ENCODE measurements at places on chromosomes 1 and 21.
A peak's percentile ranks its signal among the peaks of the same experiment; 100 is the strongest.

DNA sequence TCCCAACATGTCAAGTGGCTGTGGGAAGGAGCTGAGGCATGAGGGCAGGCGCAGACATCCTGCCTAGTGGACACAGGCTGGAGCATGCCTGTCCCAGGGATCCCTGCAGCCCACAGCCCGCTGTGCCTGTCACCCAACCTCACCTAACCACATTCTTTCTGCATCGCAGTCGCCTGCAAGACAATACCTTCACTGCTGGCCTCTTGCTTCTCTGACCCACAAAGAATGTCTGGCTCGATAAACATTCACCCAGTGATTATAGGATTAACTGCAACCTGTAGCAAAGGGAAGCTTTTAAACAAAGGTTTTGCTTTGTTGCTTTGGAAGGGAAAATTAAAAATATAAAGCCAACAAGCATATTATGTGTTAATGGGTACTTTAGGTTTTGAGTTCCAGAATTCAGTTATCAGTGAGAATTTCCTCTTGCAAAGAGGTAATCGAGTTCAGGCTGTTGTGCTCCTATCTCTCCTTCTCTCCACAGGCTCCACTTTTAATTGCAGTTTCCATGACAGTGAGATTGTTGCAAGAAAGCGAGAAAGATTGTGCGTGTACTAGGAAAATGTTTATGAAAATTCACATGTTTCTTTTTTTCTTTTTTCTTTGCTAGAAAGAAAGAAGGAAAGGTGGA, 40.0 kb upstream of the ZNF648 start:
- DNase-seq: no peak

DNA sequence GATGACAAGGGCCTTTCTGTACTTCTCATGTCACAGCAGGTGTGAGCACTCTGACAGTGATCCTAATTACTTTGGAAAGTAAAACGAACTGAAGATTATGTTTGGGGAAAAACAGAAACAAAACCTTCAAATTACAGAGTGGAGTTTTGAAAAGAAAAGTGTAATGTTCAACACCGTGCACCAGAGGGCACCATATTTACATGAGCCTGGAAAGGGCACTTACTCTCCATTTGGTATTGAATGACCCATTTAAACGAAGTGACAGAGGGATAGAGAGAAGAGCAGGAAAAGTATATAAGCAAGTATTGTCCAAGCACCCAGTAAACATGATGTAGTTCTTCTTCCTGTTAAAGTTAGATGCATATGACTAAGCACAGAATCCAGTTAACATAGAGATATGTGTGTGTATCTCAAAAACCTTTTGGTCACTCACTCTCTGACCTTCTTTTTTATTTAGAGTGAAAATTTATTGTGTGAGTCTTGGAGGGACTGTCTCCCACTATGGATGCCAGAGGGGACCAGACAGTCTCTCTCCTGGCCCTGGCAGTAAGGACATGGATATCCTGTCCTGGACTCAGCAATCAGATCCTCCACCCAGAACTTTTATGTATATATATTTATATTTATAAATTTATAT, 3.8 kb upstream of the RGSL1 start:
- peak; percentile 56 for DNase-seq

GRCh38 chr1:92822879-92823278, 9.0 kb upstream of the RPL5 start:
- DNase-seq: peak; percentile 52

DNA sequence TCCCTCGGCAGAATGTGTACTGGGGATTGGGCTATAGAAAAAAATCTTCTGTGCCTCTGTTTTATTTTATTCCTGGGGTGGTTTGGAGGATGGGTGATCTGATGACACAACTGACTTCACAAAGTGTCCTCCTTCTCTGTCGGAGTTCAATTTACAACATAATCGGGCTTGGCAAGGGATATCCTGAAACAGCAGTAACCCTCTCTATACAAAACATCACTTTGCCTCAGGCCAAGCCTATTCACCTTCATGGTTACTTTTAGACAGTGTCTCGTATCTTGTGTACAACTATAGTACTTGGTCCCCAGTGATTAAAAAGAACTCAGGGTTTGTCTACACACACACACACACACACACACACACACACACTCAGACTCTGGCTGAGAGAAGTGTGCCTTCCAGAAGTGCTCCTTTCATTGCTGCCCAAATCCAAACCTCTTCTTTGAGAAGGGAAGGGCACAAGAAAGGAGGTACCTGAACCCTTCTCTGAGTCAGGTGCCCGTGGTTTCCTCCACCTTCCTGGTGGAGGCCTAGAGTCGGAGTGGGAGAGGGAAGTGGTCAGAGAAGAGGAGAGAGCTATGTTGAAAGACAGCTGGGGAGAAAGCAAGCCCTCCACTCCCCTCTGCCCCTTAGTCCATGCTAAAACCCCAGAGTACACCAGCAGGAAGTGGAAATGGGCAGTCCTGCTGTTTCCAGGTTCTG, 62.4 kb upstream of the POU2F1 start:
- no peak for DNase-seq

DNA sequence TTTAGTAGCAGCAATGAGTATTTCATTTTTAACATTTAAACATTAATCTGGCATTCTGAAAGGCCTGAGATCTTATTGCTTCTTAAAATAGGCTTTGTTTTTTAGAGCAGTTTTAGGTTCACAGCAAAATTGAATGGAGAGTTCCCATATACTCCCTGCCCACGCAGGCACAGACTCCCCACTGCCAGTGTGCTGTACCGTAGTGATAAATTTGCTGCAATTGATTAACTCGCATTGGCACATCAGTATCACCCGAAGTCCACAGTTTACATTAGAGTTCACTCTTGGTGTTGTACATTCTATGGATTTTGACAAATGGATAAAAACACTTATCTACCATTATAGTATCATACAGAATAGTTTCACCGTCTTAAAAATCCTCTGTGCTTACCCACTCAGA, 71.8 kb upstream of the ERRFI1 start:
- no peak for DNase-seq

DNA sequence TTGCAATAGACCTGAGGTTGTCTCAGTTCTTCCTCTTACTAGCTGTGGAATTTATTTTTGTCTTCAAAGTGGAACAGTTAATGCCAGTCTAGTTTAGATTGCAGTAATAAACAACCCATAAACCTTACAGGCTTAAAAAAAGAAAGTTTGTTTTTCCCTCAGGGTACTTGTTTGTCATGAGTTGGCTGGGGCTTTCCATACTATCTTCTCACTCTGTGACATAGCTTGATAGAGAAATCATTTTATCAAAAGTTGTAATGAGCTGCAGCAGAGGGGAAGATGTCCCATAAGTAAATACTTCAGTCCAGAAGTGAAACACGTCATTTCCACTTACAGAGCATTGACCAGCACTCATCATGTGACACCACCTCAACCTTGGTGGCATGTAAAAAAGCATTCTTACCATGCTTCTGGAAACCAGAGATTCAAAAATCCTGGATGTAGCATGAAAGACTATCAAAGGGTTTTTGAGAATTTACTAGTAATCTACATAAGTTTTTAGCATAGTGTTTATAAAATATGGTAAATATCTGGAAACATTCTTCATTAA, 62.8 kb upstream of the COL11A1 start:
- no peak for DNase-seq

GRCh38 chr1:81330521-81330920, 470.2 kb upstream of the ADGRL2 start:
- DNase-seq: no peak

GRCh38 chr1:24502065-24502708, 449 bp upstream of the RCAN3 start:
- peak; percentile 64 for DNase-seq

GRCh38 chr21:45847870-45848269, 133.7 kb upstream of the COL6A1 start:
- no peak for DNase-seq

- no peak for DNase-seq
Measured at GRCh38 chr1:13842497-13842896, 142.5 kb downstream of the PRDM2 start.

DNA sequence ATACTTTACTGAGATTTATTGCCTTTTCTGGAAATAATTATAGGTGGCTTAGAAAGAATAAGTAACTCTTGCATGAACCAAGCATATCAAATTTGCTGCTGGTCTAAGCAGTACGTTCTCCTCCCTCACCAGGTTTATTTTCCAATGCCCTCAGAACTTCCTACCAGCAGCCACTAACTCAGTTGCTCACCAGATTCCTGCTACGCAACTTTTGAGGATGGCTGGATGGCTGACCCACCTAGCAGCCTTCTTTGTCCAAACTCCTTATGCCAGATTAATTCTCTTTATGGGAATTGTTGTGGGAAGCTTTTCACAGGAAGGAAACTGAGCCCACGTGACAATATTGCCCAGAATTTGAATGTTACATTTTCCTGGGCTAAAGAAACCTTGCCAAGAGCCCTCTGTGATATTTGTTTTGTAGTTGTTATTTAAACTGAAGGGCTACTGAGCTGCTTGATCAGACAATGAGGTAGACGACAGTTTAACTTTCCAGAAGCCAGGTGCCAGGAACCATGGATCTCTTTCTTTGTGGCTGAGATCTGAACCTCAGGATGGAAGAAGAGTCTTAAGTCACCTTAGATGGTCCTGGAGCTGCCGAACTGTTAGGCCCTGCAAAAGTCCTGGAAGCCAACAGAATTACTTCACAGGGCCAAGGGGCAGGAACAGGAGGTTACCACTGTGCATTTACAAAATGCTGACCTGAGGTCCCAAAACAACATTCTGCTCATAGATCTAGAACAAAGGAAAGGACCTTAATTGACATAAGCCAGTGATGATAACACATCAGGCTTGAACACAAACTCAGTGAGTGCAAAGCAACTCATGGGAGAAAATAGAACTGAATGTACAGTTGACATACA, 85.5 kb upstream of the ATP1A1 start:
- DNase-seq: no peak

DNA sequence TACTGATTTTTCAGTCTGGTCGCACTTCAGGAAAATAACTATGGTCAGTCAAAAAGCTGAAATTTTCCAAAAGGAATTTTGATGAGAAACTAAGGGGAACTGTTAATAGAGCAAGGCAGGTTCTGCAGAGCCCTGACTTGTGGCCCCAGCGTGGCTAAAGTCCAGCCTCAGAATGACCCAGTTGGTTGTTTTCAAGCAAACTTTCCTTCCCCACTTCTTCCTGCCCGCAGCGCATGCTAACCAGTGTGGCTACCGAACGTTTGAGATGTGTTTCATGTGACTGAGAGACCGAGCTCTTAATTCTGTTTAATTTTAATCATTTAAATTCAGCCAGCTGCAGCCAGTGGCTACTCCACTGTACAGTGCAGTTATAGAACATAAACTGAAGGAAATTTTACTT, 6.2 kb upstream of the IL10RB start:
- DNase-seq: no peak

DNA sequence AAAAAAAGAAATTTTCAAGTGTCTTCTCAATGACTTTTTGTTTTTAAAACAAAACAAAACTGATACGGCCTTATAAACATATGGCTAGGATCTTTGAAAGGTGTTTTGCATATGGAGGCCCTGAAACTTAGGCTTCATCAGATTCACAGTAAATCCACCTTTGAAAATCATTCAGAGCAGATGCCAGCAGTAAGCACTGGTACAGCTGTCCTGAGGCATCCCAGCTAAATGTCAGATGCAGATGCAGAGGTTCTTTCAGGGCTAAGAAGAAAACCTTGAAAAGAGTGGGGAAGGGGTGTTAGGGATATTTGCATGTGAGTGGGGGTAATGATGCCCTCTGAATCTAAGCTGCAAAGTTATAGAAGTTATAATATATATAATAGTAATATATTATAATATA, 56.2 kb upstream of the GNG12 start:
- DNase-seq: no peak

DNA sequence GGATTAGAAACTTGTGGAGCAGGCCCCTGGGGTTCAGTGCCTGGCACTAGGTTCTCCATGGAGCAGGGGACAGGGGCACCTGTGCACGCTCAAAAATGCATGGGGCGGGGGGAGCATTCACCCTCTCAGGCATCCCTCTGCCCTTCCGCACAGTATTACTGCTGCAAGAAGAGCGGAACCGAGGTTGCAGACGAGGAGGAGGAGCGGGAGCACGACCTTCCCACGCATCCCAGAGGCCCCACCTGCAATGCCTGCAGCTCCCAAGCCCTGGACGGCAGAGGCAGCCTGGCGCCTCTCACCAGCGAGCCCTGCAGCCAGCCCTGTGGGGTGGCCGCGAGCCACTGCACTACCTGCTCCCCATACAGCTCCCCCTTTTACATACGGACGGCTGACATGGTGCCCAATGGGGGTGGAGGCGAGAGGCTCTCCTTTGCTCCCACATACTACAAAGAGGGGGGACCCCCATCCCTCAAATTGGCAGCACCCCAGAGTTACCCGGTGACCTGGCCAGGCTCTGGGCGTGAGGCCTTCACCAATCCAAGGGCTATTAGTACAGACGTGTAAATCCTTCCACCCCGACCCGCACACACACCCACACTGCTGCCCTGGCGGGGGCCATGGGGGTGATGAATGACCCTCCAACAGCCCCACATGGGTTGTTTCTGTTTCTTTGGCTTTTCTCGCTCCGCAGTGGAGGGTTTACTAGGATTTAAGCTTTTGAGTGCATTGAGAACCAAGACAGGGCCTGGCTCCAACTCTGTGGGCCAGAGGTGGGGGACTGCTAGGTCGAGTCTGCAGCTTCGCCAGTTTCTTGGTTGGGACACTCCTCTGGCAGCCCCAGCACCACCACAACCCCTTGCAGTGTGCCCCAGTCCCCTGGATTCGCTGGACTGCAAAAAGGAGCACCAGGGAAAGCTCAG, 63.7 kb downstream of the TOR1AIP2 start:
- DNase-seq: no peak

- DNase-seq: no peak
Measured at GRCh38 chr1:50257029-50257428, 148.3 kb downstream of the ELAVL4 start.

DNA sequence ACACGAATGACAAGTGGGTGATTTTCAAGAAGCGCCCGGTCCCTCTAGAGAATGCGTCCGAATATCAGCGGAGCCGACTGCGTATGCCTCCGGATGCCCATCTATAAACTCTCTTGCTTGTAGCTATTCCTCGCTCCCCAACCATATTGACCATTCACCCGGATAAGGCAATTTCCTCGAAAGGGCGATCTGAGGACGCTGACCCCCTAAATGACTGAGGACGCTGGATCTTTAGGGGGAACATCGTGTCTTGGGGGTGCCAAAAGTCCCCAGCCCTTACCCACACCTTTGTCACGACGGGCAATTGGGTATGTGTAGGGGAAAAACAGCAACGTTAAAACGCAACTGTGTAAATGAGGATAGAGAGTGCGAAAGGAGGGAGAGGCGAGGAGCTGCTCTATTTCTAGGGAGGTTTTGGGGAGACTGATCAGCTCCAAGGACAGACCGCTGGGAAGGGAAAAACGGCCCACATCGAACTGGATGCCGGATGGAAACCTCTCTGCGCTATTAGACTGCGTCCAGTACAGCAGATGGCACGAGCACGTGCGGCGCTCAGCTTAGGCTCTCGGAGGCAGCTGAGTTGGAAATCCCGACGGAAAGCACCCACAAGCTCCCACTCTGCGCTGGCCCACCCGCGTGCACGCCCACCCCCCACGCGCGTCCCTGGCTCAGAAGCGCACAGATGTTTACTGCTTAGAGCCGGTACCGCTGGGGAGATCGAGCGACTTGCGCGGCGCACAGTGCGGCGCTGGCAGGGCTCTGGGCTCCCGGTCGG, 2.9 kb upstream of the PRRX1 start:
- no peak for DNase-seq

GRCh38 chr1:76477156-76477555, 390.1 kb upstream of the ST6GALNAC5 start:
- no peak for DNase-seq
